ENCODE measurements at places on chromosomes 4 and X.

GRCh38 chr4:84433633-84434222 is 65.4 kb downstream of the NKX6-1 start:
- no peaks in the 10 kb centered on the region for H3K36me3 ChIP-seq
- no peak overlapping the region for H3K27ac ChIP-seq
- no peaks in the 10 kb centered on the region for H3K4me1 ChIP-seq

GRCh38 chr4:78293348-78293747 is 236.2 kb downstream of the FRAS1 start:
- H3K4me1 ChIP-seq = no peaks in the 10 kb centered on the region
- no peaks in the 10 kb centered on the region for H3K27me3 ChIP-seq
- H3K4me3 ChIP-seq = no peak overlapping the region
- DNase-seq = no peak
- no peaks in the 10 kb centered on the region for H3K36me3 ChIP-seq

DNA sequence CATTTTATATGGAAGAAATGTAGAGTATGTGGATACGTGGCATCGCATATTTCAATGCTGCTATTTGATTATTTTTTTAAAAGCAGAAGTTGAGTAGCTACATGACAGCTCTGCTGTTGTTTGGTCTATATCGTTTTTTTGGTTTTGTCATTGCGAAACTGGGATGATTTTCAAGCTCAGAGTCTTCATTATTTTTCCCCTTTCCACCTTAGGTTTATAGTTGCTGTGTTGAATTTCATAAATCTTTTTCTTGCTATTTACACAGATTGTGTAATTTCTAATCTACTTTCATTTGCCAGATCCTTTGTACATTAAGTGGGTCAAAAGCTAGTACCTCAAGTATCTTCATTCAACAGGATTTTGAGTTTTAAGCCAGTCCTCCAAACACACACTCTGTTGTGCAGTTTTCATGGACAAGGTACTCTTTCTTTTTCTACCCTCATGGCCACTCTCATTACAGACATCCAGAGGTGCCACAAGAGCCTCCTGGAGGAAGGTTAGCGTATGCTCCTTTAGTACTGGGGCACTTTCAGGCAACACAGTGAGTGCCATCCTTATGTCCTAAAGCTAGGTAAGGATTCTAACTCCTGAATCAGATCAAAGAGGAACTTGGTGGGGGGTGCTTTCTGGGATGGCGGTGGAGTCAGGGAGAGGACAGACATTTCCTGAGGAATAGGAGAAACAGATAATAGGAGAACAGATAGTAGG is 123.2 kb downstream of the FHIP1A start:
- no peaks in the 10 kb centered on the region for H3K27me3 ChIP-seq
- no peak overlapping the region for H3K4me3 ChIP-seq
- no peaks in the 10 kb centered on the region for H3K36me3 ChIP-seq

DNA sequence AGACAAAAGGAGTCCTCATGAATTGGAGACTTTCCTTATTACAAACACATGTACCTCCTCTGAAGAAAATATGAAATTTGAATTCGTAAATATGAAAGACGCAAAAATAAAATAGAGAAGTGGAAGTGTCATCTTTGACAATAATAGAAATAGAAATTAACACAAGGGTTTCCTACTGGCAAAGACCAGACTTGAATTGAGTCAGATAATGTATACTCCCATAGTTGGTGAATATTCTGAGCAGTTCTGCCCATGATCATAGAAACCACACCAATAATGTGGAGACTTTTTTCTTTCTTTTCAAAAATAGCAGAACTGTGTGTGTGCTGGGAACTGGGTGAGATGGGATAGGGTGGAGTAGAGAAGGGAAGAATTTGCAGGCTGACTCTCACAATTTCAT is 277.7 kb upstream of the TET2 start:
- no peaks in the 10 kb centered on the region for H3K36me3 ChIP-seq
- H3K27me3 ChIP-seq = no peaks in the 10 kb centered on the region
- no peak overlapping the region for H3K4me3 ChIP-seq
- H3K27ac ChIP-seq = no peak overlapping the region

- no peaks in the 10 kb centered on the region for H3K36me3 ChIP-seq
- peaks cover 33% of the 10 kb centered on the region for H3K4me1 ChIP-seq
- H3K27me3 ChIP-seq = no peaks in the 10 kb centered on the region
- no peak for DNase-seq
Measured at GRCh38 chr4:128286474-128287058, 1.0 kb downstream of the PGRMC2 start.

GRCh38 chr4:7171191-7171900 is 21.0 kb upstream of the SORCS2 start:
- no peak overlapping the region for H3K27ac ChIP-seq
- no peaks in the 10 kb centered on the region for H3K4me1 ChIP-seq
- no peak overlapping the region for H3K4me3 ChIP-seq
- H3K27me3 ChIP-seq = no peaks in the 10 kb centered on the region
- H3K36me3 ChIP-seq = no peaks in the 10 kb centered on the region
- DNase-seq = no peak

- no peak overlapping the region for H3K4me3 ChIP-seq
- H3K27ac ChIP-seq = no peak overlapping the region
- no peaks in the 10 kb centered on the region for H3K27me3 ChIP-seq
Measured at GRCh38 chrX:97843200-97843811, 959.6 kb downstream of the RPA4 start.

- no peaks in the 10 kb centered on the region for H3K27me3 ChIP-seq
- H3K27ac ChIP-seq = no peak overlapping the region
- no peaks in the 10 kb centered on the region for H3K4me1 ChIP-seq
- no peak overlapping the region for H3K4me3 ChIP-seq
Measured at GRCh38 chrX:104469771-104470170, 96.2 kb upstream of the IL1RAPL2 start.

DNA sequence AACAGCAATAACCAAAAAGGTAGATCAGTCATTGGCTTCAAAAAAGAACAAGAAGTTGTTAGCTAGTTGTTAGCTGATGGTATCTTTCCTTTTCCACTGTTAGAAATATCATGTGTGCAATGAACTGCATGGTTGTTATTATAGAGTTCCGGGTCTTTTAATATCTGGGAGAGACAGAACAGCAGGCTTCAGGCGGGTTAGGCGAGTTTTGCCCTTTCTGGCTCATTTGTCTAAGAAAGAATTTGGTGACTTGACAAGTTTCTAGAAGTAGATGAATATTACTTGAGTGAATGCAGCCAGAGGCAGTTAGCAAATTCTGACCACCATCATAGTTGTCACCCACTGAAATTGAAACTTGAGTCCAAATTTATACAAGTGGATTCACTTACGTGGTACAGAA is 88.9 kb upstream of the MID1 start:
- H3K27me3 ChIP-seq = no peaks in the 10 kb centered on the region
- H3K36me3 ChIP-seq = no peaks in the 10 kb centered on the region
- H3K27ac ChIP-seq = no peak overlapping the region

DNA sequence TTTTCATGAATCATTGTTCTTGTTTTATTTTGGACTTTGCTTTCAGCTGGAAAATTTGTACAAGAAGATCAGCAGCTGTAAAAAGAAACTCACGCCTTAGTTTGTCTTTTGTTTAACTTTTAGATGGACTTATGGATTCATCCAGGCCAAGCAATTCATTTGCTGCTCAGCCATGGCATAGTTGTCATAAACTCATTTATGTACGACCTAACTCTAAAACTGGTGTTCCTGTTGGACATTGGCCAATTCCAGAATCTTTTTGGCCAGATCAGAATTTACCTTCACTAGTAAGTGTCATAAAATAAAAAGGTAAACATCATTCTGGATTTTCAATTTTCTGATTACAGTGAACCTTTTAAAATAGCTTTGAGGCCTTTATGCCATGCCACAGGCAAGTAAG is 29.1 kb downstream of the INTS6L start:
- H3K4me3 ChIP-seq = no peak overlapping the region
- H3K27me3 ChIP-seq = no peaks in the 10 kb centered on the region
- no peak overlapping the region for H3K27ac ChIP-seq
- H3K4me1 ChIP-seq = no peaks in the 10 kb centered on the region
- no peak for DNase-seq
- H3K36me3 ChIP-seq = peaks cover 21% of the 10 kb centered on the region

All from CD14-positive monocyte (primary cell).